ENCODE measurements at places on chromosomes 2 and 18.

DNA sequence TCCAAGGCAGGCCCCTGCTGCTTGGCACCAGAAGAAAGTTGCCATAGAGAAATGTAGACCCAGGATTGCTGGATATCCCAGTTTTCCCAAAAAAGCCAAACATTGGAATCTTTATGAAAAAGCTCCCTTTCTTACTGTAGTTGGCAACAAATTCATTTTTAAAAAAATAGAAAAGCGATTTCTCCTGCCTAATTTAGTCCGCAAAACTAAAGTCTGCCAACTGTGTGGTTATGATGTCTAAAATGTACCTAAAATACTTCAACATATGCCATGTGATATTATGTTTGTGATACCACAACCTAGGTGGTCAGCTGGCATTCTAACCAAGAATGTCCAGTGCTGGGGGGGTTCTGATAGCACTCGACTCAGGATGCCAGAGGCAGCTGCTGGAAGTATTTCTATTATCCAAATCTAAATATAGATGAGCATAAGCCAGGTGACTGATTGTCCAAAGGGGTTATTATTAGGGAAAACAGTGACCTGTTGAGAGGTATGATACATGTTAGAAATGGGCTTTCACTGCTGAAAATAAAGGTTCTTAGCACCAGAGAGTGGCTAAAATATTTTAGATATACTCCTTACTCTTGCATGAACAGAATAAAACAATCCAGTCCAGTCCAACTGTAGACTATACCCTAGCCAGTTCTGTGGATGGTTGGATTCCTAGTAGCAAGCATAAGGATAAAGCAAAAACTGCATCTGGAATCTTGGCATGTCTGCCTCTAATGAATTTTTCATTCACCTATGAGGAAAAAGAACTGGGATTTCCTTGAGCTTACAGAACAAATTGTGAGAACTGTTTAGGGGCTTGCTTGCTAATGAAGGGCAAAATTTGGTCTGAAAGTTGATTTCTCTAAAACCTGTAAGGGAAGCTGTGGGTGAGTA is 101.7 kb downstream of the STK39 start:
- DNase-seq = no peak

GRCh38 chr2:118186858-118187254 is 98.6 kb downstream of the INSIG2 start:
- DNase-seq = no peak

- DNase-seq = no peak
These were observed 67.5 kb upstream of the AMMECR1L start for GRCh38 chr2:127953128-127953718.

DNA sequence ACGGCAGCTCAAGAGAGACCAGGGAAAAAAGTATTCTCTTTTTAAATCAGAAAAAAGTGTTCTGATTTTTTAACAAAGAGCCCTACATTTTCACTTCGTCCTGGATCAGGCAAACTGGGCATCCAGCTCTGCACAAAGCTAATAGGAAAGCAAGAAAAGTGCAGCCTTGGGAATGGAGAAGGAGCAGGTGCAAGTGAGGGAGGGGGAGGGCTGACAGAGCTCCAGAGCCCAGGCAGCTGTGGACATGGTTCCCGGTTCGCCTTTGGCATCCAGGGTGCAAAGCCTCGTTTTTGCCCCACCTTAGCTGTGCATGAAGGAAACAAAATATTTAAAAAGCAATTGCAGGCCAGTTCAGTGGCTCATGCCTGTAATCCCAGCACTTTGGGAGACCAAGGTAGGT is 82.2 kb downstream of the FAM124B start:
- no peak for DNase-seq

GRCh38 chr2:76498360-76498759 is 787.6 kb upstream of the GCFC2 start:
- DNase-seq = no peak

All from effector CD4-positive, alpha-beta T cell (primary cell).